Kidney (tissue), 22 donors: ENCODE measurements at places on chromosomes 2 and 18. TPM values are rescaled to one million over a fixed set of nuclear protein-coding genes. Genes with fewer than 3 reads are reported as not detected.

Gene CKAP2L
- total RNA-seq: 0.88 TPM

DNA sequence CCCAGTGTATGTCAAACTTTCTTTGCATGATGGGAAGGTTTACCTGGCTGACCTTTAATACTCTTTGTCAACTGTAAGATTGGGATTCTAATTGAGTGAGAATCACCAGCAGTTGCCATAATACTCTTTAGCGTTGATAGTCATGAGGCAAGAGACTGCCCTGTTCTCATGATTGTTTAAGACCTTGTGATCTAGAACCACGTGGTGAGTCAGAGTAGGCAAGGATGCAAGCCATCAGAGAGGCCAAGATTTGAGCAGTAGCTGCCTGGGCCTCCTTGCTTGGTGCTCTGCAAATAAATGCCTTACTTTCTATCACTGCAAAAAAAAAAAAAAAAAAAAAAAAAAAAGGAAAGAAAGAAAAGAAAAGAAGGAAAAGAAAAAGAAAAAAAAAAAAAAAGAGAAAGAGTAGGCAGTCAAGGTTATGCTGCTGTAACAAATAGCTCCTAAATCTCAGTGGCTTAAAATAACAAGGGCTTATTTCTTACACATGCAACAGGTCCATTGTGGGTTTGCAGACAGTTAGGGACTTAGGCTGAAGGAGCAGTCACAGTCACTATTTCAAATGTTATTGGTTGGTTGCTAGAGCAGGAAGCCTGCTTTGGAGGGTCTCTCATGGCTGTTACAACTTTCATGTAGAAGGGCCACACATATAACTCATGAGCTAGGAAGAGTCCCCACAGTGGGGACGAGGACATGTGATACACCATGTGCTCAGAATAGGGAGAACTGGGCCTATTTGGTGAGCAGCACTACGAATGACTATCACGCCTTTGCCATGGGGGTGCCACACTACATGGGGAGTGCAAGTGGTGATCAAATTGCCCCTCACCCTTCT, 21.7 kb downstream of the IL1R2 start:
- DNase-seq: no peak

DNA sequence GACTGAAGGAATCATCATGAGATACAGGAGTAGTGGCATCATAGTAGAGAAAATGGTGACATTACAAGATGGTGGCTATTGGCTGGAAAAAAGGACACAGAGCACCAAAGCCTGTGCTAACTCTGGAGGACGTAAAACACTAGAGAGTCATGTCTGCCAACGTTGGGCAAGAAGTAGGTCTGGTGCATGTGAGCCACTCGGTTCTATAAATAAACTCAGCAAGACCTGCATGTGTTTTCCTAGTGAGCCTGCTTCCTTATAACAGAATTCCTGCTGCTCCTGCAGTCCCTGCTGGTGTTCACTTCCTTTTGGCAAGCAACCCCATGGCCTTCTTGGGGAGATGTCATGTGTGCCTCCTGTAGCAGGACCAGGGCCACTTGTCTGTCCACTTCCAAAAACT, 325.2 kb downstream of the OSR1 start:
- no peak for DNase-seq

GRCh38 chr2:197113275-197113711, 186.8 kb upstream of the PGAP1 start:
- DNase-seq: no peak

- no peak for DNase-seq
Measured at GRCh38 chr2:3209258-3209657, 168.4 kb downstream of the EIPR1 start.
